MCF 10A (cell line): ENCODE measurements at places on chromosomes 3 and 15. TPM values are rescaled to one million over a fixed set of nuclear protein-coding genes. Genes with fewer than 3 reads are reported as not detected.

FSIP1 gene
- 2.2 and 3.2 TPM in 2 replicates for total RNA-seq

GADL1 gene
- not detected in 2 replicates for total RNA-seq

UTS2B gene
- 0.26 TPM in 1 of 2 replicates, not detected in the other for total RNA-seq

IL16 gene
- total RNA-seq, result 0.72 and 0.81 TPM in 2 replicates

CHAC1 gene
- total RNA-seq, result 35.5 and 49.4 TPM in 2 replicates

CMTM8 gene
- 3.2 and 3.8 TPM in 2 replicates for total RNA-seq

CISH gene
- total RNA-seq, result 0.26 and 0.59 TPM in 2 replicates

ARNT2 gene
- 1.6 and 2.6 TPM in 2 replicates for total RNA-seq
